Activated T-helper 1 cell treated with Interleukin-2 at 50 U/mL for 16 hours (primary cell): ENCODE measurements at places on chromosomes 1 and 21.
A peak's percentile ranks its signal among the peaks of the same experiment; 100 is the strongest.

DNA sequence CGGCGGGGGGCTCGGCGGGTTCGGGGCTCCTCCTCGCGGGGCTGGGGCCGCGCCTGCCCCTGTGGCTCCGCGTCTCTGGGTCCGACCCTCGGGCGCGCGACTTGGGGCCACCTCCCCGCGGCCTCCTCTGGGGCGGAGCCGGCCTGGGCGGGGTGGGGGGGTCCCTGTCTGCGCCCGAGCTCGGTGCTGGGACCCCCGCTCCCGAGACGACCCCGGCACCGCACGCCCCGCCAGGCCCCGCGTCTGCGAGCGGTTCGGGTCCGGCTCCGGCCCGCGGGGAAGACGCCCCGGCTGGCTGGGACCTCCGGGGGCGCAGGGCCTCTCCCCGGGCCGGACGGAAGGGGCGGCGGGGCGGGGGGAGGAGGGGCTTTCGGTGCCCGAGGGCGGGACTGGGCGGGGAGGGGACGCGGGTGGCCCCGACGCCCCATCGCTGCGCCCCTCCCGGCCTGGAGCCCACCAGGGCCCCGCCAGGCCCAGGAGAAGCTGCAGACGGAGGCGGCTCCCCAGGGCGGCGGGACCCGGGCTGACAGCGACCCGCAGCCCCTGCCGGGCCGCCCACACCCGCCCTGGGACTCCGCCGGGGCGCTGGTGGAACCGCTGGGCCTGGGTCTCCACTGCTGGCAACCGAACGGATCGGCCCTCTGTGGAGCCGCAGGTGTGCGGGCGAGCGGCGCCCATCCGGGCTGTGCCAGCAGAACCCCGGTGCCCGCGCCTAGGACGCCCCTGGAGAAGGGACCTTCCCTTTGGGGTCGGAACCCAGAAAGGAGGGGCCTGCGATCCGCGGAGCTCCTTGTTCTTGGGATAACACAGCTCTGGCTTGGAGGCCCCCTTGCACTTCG is 610 bp downstream of the COL6A2 start:
- DNase-seq = no peak

- no peak for DNase-seq
Observed at GRCh38 chr1:84689514-84690396, 506 bp downstream of the SSX2IP start.

GRCh38 chr21:16441789-16442188 is 712.0 kb downstream of the USP25 start:
- DNase-seq = no peak

DNA sequence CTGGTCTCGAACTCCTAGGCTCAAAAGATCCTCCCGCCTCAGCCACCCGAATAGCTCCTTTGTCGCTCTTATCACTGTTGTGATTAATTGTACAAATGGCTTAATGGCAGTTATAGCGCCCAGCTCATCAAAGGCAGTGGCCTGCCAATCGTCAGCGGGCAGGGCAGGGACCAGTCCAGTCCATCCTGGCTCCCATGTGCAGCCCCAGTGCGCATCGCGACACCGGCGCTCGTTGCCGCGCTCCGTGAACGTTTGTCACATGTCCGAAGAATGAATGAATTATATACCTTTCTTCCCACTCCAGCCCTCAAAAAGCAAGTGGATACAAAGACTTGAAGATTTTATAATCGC is 18.4 kb downstream of the MTX1 start:
- no peak for DNase-seq

DNA sequence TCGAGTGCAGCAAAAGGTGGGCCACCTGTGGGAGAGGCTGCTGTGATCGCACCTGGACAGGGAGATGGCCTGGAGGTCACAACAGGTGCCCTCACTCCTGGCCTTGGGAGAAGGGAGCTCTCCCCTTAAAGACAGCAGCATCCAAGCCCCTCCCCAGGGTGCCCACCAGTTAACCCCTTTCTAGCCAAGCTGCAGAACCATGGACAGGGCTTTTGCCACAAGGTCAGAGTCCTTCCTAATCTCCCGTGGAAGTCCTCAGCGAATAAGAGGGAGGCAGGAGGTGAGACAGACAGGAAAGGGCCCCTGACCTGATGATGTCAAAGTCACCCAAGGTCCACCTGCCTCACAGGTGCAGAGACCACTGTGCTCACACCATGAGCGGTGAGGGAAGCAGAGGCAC is 1.7 kb downstream of the CNTN2 start:
- DNase-seq = no peak

DNA sequence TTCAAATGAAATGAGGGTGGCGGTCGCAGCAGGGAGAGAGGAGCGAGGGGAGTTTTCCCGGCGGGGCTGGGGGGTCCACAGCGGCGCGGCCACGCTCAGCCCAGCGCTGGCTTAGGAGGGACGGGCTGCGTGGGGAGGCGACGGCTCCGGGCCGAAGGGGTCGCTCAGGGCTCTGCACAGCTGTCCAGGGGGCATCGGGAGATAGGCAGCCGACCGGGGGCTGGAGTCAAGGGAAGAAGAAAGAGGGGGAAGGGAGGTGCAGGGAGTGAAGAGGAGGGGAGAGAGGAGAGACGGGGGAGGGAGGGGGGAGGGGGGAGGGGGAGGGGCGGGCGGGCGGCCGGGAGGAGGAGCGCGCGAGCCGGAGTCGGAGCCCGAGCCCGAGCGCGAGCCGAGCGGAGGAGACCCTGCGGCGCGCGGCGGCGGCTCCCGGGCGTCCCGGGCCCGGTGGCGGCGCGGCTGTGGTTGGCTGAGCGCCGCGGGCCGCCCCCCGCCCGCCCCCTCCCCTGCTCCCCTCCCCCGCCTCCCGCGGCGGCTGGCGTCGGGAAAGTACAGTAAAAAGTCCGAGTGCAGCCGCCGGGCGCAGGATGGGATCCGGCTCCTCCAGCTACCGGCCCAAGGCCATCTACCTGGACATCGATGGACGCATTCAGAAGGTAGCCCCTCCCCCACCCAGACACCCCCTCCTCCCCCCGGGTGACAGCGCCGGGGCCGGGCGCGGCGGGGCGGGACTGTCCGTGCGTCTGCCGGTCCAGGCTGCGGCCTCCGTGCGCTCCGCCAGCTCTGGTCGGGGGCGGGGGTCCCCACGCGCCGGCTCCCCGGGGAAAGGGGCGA is at the start of gene PDE9A:
Gene PDE9A (plus strand): TSS at position 391 of the 831 bp plus-strand sequence. CDS start 194 bp downstream, at position 585.
- DNase-seq = peak; percentile 10

DNA sequence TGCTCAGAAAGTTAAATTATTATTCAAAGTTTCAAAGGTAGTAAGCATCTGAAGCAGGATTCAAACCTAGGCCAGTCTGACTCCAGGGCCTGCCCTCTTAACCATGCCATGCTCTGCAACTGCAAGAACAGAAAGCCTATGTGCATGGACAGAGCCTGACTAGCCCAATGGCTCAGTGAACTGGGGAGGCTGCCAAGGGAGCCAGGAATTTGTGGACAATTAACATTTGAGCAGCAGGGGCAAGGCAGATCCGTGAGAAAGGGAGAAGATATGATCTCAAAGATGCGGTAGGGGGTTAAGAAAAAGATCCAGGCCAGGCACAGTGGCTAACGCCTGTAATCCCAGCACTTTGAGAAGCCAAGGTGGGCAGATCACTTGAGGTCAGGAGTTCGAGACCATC is 6.5 kb upstream of the ATP1A4 start:
- no peak for DNase-seq

DNA sequence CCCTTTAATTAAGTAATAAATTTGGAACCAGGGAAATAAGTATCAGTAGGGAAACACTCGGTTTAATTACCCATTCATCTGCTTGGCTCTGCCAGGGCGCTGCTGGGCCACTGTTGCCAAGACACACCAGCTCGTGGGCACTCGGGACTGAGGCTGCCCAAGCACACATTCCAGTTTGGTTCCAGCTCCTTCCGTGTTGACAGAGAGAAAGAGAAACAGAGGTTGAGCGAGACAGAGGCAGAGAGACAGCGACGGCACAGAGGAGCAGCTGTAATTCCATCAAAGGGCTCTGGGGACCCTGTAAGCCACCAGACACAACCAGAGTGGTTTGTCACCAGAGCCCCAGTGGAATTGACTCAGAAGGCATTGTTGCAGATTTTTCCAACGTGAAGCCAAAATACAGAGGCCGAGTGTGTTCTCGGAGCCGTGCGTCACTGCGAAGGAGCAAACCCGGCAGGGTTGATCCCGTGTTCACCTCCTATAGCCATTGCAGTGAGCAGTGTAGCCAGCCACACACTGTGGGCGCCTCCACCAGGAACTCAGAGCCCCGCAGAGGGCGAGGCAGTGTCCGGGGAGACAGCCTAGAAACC is 33.5 kb downstream of the SYF2 start:
- no peak for DNase-seq

DNA sequence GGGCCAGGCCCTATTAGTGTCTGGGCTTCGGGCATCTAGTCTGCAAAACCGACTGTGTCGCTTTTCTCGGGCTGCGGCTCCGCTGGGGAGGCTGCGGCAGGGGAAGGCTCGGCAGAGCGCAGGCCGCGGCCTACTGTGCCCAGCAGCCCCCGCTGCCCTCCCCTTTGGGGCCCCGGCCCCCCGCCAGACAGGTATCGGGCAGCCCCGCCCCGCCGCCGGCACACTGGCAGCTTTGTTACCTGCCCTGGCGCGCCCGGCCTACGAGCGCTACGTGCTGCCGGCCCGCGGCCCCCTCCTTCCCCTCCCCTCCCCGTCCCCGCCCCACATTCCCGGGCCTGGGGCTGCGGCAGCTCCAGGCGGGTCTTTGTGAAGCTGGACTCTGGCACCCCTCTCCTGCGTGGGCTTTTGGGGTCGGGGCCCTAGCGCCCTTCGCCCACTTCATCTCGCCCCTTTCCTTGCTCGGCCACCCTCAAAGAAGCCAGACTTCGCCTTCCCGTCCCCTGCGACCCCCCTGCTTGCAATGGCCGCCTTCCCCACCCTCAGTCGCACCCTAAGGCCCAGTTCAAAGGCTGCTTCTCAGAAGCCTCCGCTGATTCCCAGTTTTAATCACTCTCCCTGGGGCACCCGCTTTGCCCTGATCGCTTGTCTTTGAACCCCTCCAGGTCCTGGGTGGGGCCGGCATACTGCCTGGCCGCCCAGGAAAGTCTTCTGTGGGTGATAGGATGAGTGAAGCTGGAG is 48.9 kb upstream of the SLC2A1 start:
- DNase-seq = no peak

DNA sequence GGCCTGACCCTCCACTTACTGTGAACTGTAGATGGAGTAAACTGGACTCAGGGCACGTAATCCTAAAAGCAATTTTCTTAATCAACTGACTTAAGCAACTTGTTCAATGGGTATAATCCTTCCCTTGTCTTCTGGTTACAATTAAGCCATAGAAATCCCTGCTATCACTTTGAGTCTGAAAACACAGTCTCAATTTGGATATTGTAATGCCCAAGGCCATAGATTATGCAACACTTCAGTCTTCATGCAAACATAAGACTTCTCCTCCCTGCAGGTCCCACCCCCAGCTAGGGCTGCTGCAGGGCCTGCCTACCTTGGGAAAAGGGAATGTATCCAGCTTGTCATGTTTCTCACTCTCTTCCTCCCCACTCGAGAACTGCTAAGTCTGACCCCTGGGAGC is 6.2 kb upstream of the SLC5A9 start:
- DNase-seq = no peak

DNA sequence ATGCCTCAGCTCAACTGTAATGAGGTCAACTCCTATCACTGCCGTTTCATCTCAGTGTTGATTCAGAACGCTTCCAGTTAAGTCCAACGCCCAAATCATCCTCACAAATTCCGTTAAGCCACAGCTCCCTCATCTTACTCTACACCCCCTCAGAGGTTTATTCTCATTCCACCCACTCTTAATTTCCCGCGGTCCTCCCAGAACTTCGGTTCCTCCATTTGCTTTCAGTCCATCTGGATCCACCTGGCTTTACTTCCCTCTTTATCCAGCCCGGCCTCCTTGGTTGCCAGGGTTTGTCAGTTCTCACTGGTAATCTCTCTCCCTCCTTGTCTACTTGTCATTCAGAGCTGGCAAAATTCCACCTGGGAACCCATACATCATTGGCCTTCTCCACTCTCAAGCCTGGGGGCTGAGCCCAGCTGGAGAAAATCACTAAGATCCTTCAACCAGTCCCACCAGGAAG is 51.3 kb upstream of the RUNX1 start:
- DNase-seq = no peak

- no peak for DNase-seq
Observed at GRCh38 chr1:174736831-174737230, 262.9 kb upstream of the CACYBP start.

- no peak for DNase-seq
Observed at GRCh38 chr1:90400131-90400530, 317.0 kb downstream of the BARHL2 start.

DNA sequence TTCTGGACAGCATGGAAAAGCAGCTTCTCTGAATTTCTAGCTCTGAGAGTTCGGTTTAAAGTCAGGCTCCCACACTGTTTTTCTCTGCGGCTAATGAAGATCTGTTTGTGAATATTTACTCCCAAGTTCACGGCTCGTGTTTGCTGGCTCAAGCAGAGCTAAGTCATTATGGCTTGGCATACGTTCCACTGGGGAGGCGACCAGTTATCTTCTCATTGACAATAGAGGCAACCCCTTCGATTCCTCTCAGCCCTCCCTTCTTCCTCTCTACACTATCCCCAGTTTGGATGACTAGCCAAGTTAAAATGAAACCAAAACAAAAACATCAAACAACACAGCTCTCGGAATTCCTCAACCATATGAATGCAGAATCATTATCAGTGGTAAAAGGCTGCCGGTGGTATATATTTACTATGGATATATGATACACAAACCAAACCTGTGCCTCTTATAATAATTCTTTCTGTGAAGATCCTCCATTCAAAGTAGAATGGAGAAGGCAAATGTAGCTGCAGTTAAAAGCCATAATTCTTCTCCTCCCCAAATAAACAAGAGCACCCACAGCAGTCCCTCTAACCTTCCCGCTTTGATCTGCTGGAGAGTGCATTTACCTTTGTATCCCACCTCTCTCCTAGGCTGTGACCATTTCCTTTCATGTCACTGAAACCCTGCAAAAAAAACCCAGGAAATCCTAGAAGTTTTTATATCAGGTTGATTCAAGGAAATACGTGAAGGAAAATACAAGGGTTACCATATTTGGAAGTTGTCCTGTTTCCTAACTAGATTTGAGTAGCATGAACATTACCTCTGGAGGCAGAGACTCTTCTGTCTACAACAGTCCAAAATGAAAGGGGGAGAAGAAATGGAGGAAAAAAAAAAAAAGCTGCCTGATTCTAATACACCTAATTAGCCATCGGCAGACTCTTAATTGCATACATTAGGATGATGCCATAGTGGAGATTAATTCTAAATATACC is 108.3 kb upstream of the USH2A start:
- no peak for DNase-seq

DNA sequence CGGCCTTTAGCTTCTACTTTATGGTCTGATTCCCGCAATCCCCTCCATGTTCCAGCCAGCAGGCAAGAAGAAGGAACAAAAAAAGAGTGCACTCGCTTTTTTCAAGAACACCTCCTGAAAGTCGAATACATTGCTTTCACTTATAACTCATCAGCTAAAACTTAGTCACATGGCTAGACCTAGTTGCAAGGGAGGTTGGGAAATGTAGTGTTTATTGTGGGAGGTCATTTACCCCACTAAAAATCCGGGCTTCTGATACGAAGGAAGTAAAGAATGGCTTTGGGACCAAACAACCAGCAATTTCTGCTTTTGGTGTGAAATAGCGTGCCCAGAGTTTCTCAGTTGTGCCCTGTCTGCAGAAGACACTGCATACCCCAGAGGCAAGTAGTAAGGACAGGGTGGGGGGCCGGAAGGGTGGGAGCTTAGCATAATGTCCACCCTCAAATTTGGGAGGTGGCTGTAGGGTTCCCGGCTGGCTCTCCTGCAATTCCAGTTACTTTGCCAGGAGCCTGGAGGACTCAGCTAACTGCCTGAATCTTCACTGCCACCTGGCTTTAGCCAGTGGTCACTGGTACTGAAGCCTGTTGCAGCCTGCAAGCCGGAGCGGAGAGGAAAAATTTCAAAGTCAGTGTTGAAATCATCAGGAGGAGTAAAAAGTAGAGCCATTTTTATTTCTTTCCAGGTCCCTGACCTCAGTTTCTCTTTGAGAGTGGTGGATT is 57.7 kb upstream of the F3 start:
- no peak for DNase-seq
